ENCODE measurements at places on chromosomes 4 and X. TPM values are rescaled to one million over a fixed set of nuclear protein-coding genes. Genes with fewer than 3 reads are reported as not detected.

DNA sequence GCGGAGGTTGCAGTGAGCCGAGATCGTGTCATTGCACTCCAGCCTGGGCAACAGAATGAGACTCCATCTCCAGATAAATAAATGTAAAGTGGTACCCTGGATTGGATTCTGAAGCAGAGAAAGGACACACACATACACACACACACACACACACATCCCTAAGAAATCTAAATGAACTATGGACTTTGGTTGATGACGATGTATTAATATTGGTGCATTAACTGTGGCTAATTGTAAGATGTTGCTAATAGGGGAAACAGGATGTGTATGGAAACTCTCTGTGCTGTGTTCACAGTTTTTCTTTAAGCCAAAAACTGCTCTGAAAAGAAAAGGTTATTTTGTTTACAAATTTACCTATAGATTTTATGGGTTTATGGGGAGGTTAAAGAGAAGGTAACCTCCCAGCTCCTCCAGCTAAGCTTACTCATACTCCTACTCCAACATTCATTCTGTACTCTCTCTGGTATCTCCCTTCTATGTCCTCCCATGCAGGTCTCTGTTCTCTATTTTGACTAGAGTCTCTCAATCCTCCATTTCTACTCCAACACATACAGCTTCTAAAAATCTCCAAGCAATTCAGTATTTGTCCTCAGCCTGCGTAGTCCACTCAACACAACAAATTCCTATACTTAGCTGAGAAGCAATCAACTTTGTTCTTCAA, 46.5 kb upstream of the RELL1 start:
- no peak for DNase-seq

ADGRL3 gene
- total RNA-seq, result 1.0 TPM

DNA sequence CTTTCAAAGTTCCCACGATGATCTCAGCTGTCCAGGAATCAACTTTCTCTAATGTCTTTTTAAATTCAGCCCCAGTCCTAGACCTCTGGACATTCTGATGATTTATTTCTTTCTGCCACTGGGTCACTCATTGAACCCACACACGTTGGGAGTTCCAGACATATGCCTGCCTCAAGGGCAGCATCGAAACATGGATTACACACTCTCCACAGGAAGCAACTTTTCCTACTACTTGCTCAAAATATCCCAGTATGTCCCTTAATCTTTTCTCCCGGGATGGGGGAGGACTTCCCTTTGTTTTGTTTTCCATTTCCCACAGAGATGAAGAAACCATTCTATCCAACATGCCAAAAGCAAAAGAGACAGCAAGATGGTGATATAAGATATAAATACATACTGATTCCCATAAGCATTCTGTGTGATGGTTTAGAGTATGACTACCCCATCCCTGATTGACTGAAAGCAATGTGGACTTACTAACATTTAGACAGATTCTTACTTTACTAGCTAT, 79.8 kb upstream of the PPARGC1A start:
- DNase-seq, result no peak

DNA sequence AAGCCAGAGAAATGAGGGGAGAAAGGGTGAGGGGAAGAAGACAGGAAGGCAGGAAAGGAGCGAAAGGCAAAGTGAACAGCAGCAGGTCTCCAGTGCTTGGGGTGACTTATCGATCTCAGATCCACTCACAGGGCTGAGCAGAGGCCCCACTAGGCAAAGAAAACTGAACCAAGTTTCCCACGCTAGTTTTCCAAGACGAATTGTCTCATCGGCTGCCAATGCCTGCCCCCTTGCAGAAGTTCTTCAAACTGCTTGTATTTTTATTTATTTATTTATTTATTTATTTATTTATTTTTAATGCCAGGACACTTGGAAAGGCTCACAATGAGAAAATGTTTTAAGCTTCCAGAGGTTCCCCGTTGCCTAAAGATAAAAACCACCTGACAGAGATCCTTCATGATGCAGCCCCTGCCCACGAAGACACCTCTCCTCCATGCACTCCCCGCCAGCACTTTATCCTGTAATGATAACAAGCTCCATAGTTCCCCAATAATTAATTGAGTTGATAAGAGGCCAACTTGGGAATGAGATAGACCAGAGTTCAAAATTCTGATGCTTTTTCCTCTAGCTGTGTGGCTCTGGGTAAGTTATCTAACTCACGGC, 43.2 kb downstream of the QDPR start:
- DNase-seq, result no peak

PLS3 gene
- total RNA-seq, result 152 TPM

- no peak for DNase-seq
These were observed 449.1 kb downstream of the BCOR start for GRCh38 chrX:39648548-39649254.

ZFYVE28 gene
- 12.0 TPM for total RNA-seq

GRCh38 chr4:54937501-54937900, 187.9 kb downstream of the KDR start:
- no peak for DNase-seq

DNA sequence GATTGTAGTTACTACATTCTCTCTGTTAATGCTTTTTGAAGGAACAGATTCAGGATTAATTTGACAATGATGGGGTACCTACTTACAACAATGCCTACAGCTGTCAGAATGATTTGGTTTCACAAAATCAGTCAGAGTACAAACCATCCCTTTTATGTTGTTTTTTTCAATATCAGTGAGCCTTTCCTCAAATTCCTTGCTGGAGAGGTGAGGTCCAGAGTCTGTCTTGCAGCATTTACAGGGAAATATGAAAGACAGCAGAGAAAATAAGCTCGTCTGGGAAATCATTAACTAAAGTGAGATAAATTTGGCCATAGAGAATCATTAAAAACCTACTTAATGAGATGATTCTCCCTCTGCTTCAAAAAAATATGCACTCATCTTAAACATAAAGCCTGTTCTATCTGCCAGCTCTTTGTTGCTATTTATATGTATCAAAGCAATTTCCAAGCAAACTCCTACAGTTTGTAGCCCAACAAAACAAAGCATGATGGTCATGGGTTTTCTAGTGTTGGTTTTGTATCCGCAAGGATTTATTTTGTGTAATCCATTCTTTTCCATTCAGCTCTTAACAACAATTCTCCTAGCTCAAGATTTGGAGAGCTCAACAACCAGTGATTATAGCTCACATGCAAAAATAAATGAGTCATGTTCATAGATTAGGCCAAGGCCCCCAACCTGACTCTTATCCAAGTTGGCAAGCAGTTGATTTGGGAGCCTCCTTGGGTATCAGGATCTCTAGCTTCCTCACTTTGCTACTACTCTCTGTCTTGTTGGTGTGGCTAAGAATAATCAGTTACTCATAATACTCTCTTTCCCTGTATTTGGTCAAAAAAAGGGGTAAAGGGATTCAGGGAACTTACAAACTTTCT, 222.6 kb downstream of the ENOX2 start:
- no peak for DNase-seq

DNA sequence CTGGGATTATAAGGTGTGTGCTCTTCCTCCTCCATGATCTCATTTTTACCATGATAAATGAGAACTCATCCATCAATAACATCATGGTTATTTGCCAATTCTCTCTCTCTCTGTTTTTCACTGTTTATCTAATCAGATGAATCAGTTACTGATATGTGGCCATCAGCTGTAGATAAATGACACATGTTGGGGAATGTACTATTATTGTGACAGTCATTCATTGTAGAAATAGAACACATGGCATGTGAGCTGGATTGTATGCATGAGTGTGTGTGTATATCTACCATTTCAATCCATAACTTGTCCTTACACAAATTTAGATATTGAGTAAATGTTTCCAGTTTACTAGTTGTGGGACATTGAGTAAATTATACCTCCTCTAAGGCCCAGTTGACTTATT, 53.0 kb downstream of the OSTC start:
- DNase-seq, result no peak

DNA sequence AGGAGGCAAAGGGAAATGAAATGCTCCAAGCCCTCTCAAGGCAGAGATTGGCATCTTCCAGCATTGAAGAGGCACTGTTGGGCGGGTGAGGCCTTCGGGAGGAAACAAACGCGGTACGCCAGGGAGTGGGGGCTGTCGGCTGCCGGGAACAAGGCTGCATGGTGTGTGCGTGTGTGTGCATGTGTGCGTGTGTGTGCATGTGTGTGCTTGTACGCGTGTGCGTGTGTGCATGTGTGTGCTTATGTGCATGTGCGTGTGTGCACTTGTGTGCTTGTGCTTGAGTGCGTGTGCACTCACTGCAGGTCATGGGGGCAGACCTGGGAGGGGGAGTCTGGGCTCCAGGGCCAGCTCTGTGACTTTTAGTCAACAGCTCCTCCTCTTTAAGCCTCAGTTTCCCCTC, 113.6 kb upstream of the ADRA2C start:
- DNase-seq, result no peak

DNA sequence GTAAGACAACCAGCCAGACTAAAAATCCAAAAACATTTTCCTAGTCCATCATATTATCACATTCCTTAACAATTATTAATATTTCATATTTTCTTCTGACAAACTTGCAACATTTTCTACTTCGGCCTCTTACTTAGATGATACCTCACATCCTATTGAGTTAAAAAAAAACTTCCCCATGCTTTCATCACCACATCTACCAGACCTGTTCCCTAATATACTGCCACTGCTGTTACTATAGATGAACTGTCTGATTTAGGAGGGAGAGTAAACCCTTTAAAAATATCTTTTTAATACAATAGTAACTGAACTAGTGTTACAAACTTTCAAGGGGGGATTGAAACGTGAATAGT, 1.5 kb downstream of the FAM200B start:
- DNase-seq, result no peak

- DNase-seq, result no peak
These were observed 78.5 kb downstream of the HTRA3 start for GRCh38 chr4:8348071-8348470.

PLAC8 gene
- total RNA-seq, result 28.3 TPM

GRCh38 chr4:42446823-42447222, 49.5 kb downstream of the SHISA3 start:
- no peak for DNase-seq

GRCh38 chr4:2652415-2653160, 103.5 kb downstream of the TNIP2 start:
- no peak for DNase-seq

SGMS2 gene
- 186 TPM for total RNA-seq

DNA sequence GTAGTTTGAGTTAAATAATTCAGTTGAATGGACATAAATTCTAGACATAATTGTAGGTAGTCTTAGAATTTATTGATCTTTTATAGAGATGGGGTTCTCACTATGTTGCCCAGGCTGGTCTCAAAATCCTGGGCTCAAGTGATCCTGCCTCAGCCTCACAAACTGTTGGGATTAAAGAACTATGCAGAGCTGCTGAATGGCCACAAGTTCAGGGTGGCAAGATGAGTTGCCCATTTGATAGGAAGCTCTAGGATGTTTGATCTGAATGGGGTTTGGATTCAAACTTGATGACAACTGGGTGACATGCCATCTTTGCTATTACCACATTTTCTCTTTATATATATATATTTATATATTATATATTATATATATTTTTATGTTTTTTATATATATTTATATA, 3.6 kb downstream of the RPL36A start:
- no peak for DNase-seq

AMBN gene
- total RNA-seq, result not detected

VGLL1 gene
- not detected for total RNA-seq

DNA sequence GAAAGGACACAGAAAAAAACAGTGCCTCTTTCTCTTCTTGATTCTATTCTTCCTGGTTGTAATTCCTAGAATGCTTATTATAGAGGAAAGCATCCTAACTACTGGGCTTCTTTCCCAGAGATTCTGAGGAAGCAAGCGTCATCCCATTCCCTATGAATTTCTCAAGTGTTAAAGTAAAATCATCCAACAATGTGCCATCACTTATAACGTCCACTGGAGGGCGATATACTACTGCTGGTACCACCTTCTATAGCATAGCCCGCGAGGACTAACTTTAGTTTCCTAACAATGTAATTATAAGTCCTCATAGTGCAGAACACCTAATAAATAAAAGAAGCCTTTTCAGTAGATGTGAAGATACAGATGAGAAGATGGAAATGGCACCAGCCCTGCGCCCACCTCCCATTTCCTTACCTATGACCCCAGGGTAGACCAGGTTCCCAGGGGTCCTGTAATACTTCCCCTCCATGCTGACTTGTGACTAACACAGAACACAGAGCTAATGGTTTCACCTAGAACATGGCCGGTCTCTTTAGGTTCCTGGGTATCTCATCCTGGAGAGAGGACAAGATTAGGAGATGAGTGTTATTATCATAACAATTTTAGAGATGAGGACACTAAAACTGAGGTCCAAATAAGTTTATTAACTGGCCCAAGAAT, 4.2 kb downstream of the CENPVL3 start:
- no peak for DNase-seq

- no peak for DNase-seq
These were observed 61.8 kb downstream of the POLR2B start for GRCh38 chr4:57040510-57040909.

LDB2 gene
- total RNA-seq, result 36.3 TPM

DNA sequence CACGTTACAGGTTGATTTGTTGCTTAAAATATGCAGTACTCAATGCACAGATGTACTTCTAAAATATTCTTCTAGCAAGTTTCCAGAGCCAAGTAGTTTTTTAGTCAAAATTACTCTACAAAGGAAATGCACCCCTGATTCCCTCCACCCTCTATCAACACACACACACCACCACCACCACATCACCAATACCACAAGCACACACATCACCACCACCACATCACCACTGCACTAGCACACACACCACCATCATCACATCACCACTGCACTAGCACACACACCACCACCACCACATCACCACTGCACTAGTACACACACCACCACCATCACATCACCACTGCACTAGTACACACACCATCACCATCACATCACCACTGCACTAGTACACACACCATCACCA, 105.2 kb upstream of the FRG1 start:
- no peak for DNase-seq

GRCh38 chr4:180674619-180675358, 1568.4 kb upstream of the TENM3 start:
- no peak for DNase-seq

HSFX1 gene
- 0.91 TPM for total RNA-seq

NWD2 gene
- not detected for total RNA-seq

FIP1L1 gene
- total RNA-seq, result 41.3 TPM

GRCh38 chr4:172055046-172055445, 241.8 kb downstream of the GALNTL6 start:
- no peak for DNase-seq

- no peak for DNase-seq
These were observed 96.4 kb upstream of the DDIT4L start for GRCh38 chr4:100286636-100287035.

DNA sequence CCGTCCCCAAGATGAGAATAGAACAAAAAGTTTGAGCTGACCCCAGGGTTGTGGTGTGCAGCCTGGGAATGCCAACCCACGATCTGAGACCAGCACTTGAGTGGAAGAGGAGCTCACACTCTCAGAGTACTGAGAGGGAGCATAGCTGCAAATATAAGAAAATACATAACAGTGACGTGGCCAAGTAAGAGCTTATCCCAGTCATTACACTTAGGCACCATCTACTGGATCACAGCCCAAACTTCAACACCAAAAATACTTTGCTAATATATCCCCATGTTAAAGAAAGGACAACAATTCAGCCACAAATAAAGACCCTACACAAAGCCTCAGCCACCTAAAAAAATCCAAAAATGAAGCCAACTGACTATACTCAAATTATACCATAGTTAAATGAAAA, 33.3 kb upstream of the CXCL6 start:
- no peak for DNase-seq

GRCh38 chr4:107216379-107216778, 180.3 kb upstream of the DKK2 start:
- DNase-seq, result no peak

CCSER1 gene
- total RNA-seq, result 6.7 TPM

- no peak for DNase-seq
These were observed 21.4 kb upstream of the ANK2 start for GRCh38 chr4:113028074-113028473.

GPR173 gene
- total RNA-seq, result 0.86 TPM

NELFA gene
- total RNA-seq, result 43.0 TPM
